Natural killer cell (primary cell): ENCODE measurements at places on chromosomes 7 and 10.

DNA sequence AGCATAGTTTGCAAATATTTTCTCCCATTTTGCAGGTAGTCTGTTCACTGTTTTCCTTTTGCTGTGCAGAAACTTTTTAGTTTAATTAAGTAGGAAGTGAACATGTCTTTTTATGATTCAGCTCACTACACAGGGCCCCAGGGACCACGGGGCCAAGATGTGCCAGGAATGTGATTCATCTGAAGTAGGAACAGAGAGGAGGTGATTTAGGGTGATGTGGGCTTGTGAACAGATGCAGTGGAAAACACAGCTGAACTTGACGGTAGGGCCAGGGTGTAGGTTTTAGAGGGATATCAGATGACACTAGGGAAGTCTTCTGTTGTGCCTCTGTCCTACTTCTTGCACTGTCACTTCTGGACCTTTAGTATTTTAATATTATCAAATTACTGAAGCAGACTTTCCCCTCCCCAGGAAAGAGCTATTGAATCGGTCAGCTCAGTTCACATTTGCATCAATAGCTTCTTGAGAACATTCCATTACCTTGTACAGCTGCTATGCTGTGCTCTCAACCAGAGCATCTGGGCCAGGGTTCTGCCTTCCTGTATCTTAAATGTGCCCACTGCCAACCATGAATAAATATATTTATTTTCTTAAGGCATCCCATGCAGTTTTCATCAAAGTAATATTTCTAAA, 96.9 kb downstream of the OSBPL3 start:
- peaks cover 5% of the 10 kb centered on the region for H3K36me3 ChIP-seq
- DNase-seq = no peak
- H3K27me3 ChIP-seq = no peaks in the 10 kb centered on the region
- H3K4me3 ChIP-seq = no peak overlapping the region

DNA sequence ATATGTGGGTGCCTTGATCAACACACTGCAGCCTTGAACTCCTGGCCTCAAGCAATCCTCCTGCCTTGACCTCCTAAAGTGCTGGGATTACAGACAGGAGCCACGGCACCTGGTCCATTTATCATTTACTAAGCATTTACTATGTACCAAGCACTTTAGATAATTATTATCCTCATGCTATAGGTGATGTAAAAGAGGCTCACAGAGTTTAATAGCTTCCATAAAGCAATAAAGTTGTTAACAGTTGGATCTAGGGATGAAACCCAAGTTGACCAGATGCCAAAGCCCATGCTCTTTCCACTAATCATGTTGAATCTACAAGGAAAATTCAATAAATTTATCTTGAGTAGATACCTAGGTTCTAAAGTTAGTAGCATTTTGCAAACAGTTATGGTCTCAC, 5.0 kb downstream of the NAPEPLD start:
- no peak overlapping the region for H3K4me3 ChIP-seq
- peaks cover 6% of the 10 kb centered on the region for H3K4me1 ChIP-seq
- no peak overlapping the region for H3K27ac ChIP-seq
- H3K27me3 ChIP-seq = no peaks in the 10 kb centered on the region

DNA sequence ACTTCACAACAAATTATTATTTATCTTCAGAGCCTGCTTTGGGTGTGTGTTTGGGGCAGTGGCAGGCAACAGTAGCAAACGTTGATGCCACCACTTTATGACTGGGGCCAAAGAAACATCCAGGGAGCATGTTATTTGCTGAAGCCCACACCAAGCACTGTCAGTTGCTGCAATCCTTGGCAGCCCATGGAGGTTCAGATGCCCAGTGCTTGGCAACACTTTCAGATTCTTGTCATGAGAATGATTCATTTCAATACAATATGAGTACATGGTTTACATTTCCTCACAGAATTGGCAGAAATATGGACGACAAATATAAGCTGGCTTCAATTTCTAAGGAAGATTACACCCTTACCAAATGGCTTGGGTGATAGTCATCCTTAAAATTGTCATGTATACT, 46.5 kb upstream of the GLI3 start:
- H3K4me1 ChIP-seq = no peaks in the 10 kb centered on the region
- DNase-seq = no peak
- no peak overlapping the region for H3K4me3 ChIP-seq
- no peak overlapping the region for H3K27ac ChIP-seq
- no peaks in the 10 kb centered on the region for H3K27me3 ChIP-seq

DNA sequence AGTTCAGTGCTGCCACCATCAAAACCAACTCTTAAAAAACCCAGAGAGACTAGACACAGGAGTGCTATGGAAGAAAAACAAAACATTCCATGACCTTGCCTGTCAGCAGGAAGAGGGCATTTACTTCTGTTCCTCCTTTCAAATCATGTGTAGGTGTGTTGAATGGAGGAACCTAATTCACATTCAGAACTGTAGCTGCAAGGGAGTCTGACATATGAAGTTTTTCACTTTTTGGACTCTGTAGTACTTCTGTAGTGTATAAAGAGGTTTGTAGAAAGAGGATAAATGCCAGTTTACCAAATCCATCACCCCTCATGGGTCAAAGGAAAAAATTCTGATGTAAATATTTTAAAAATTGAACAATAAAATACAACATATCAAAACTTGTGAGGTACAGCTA, 51.1 kb upstream of the SYPL1 start:
- no peaks in the 10 kb centered on the region for H3K36me3 ChIP-seq
- no peak overlapping the region for H3K27ac ChIP-seq
- no peak overlapping the region for H3K4me3 ChIP-seq
- no peak for DNase-seq
- no peaks in the 10 kb centered on the region for H3K27me3 ChIP-seq

DNA sequence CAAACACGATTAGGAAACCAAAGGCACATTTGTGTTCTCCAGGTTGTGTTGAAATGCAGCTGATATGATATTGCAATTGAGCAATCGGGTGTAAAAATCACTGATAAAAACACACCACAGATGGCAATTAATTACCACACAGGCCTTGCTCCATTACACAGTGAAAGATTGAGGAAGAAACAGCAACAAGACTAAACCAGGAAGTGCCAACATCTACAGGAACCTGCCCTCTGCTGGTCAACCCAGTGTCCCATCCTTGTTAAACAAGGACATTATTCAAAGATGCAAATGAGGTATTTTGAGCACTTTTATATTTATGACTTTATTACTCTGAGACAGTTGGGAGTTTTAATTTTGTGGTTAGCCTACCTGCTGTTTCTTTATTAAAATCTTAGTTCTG, 765.6 kb upstream of the GHITM start:
- no peaks in the 10 kb centered on the region for H3K4me1 ChIP-seq
- H3K27me3 ChIP-seq = no peaks in the 10 kb centered on the region
- no peak for DNase-seq
- no peak overlapping the region for H3K4me3 ChIP-seq
- H3K36me3 ChIP-seq = no peaks in the 10 kb centered on the region

GRCh38 chr10:34228066-34228465, 587.0 kb downstream of the PARD3 start:
- no peaks in the 10 kb centered on the region for H3K4me1 ChIP-seq
- no peaks in the 10 kb centered on the region for H3K27me3 ChIP-seq
- H3K27ac ChIP-seq = no peak overlapping the region
- H3K4me3 ChIP-seq = no peak overlapping the region

GRCh38 chr10:132677473-132678227, 108.3 kb downstream of the NKX6-2 start:
- H3K4me1 ChIP-seq = no peaks in the 10 kb centered on the region
- no peaks in the 10 kb centered on the region for H3K27me3 ChIP-seq
- no peaks in the 10 kb centered on the region for H3K36me3 ChIP-seq

- H3K27ac ChIP-seq = no peak overlapping the region
- no peak for DNase-seq
- no peaks in the 10 kb centered on the region for H3K36me3 ChIP-seq
- no peaks in the 10 kb centered on the region for H3K4me1 ChIP-seq
These were observed 262.2 kb downstream of the WDR11 start for GRCh38 chr10:121113385-121113696.

GRCh38 chr7:108045154-108045553, 42.2 kb upstream of the LAMB1 start:
- no peak for DNase-seq
- H3K27me3 ChIP-seq = no peaks in the 10 kb centered on the region
- H3K36me3 ChIP-seq = no peaks in the 10 kb centered on the region
- H3K4me3 ChIP-seq = no peak overlapping the region
